WTC11 (cell line): ENCODE measurements at places on chromosomes 1 and 21.

DNA sequence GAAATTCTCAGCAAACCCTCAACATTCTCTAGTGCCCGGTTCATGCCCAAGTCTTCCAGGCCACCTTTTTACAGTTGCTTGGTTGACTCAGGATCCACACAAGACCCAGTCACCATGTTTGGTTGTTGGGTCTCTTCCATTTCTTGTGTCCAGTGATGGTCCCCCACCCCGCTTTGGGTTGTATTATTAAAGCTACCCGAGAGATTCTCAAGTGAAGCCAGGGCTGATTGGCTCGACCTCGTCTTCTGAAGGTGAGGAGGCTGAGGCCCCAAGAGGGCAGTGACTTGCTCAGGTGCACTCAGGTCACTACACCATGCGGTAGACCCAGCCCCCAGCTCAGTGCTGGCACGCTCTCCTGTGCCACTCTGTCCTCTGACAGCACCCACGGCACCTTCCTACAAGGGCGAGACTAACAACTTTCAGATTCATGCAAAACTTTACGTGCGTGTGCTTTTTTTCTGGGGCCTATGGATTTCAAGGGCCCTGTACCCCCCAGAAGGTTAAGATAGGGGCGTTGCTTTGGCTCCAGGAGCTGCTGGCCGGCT, 50.3 kb downstream of the CAPN9 start:
- no peak overlapping the region for H3K4me3 ChIP-seq
- H3K36me3 ChIP-seq: no peaks in the 10 kb centered on the region
- DNase-seq: no peak
- H3K27ac ChIP-seq: no peak overlapping the region
- H3K27me3 ChIP-seq: peaks cover 63% of the 10 kb centered on the region
- H3K4me1 ChIP-seq: no peaks in the 10 kb centered on the region

- peaks cover 60% of the 10 kb centered on the region for H3K36me3 ChIP-seq
- peaks cover 5% of the 10 kb centered on the region for H3K4me1 ChIP-seq
- no peak for DNase-seq
- peaks cover 7% of the 10 kb centered on the region for H3K27me3 ChIP-seq
- no peak overlapping the region for H3K27ac ChIP-seq
These were observed 4.7 kb upstream of the C1orf52 start for GRCh38 chr1:85264150-85264549.

DNA sequence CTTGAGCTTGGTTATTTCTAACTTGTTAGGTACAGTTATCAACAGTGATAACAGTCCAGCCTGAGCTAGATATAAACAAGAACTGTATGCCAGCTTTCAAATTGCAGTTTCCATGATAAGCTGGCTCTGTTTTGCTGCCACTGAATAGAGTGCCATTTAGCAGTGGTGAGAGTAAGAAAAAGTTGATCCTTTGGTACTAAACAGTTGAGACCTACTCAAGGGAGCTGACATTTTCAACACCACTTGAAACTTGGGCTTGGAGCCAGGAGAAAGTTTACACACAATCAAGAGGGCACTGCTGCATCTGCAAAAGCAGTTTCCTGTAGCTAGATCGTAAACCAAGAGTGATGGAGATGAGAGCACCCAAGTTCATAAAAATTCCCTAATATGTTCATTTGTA, 131.3 kb downstream of the RGS7 start:
- H3K27me3 ChIP-seq: no peaks in the 10 kb centered on the region
- no peak for DNase-seq
- H3K4me1 ChIP-seq: peaks cover 18% of the 10 kb centered on the region
- H3K4me3 ChIP-seq: no peak overlapping the region
- no peak overlapping the region for H3K27ac ChIP-seq
- H3K36me3 ChIP-seq: peaks cover 10% of the 10 kb centered on the region; the same call in 1 of the 2 replicates

GRCh38 chr1:13828454-13829151, 128.6 kb downstream of the PRDM2 start:
- H3K27me3 ChIP-seq: peaks cover 18% of the 10 kb centered on the region; the same call in 1 of the 2 replicates
- H3K36me3 ChIP-seq: no peaks in the 10 kb centered on the region
- peaks cover 3% of the 10 kb centered on the region; the same call in 1 of the 2 replicates for H3K4me1 ChIP-seq
- DNase-seq: peak; percentile 88

DNA sequence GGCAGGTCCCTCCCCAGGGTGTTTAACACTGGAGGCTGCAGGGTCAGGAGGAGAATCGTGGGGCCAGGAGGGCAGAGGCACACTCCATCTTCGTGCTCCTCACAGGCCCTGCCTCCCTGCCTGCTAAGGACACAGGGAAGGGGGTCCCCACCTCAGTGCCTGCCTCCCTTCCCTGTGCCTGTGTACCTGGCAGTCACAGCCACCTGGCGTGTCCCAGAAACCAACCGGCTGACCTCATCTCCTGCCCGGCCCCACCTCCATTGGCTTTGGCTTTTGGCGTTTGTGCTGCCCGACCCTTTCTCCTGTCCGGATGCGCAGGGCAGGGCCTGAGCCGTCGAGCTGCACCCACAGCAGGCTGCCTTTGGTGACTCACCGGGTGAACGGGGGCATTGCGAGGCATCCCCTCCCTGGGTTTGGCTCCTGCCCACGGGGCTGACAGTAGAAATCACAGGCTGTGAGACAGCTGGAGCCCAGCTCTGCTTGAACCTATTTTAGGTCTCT, 623 bp upstream of the BGLAP start:
- H3K4me1 ChIP-seq: peaks cover 14% of the 10 kb centered on the region
- peaks cover 4% of the 10 kb centered on the region for H3K27me3 ChIP-seq
- no peak overlapping the region for H3K4me3 ChIP-seq
- peaks cover 24% of the 10 kb centered on the region for H3K36me3 ChIP-seq
- DNase-seq: no peak

- H3K4me3 ChIP-seq: no peak overlapping the region
- no peak for DNase-seq
- peaks cover 36% of the 10 kb centered on the region for H3K36me3 ChIP-seq
- no peaks in the 10 kb centered on the region for H3K27me3 ChIP-seq
- H3K4me1 ChIP-seq: no peaks in the 10 kb centered on the region
These were observed 49.3 kb downstream of the FBXO42 start for GRCh38 chr1:16302709-16303627.

GRCh38 chr21:34618941-34619340, 4.0 kb upstream of the RCAN1 start:
- peaks cover 5% of the 10 kb centered on the region; the same call in 1 of the 2 replicates for H3K4me1 ChIP-seq
- no peak overlapping the region for H3K4me3 ChIP-seq
- H3K36me3 ChIP-seq: no peaks in the 10 kb centered on the region
- H3K27ac ChIP-seq: no peak overlapping the region

DNA sequence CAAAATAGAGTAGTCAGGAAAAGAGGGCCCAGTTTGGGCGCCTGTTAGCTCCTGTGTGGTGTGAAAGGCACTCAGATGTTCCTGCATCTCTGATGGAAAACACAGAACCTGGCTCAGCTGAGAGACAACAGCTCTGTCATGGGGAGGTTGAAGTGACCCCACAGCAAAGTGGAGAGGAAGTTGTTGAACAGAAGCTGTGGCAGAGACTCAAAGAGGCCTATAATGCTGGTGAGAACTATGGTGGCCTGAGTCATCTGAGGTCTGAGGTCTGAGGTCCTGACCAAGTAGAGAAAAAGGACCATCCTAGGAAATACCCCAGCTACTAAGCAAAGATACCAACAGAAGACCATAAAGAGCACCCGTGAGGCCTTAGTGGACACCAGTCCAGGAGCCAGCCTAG, 45.6 kb upstream of the JAK1 start:
- no peaks in the 10 kb centered on the region; the same call in 1 of the 2 replicates for H3K27me3 ChIP-seq
- DNase-seq: no peak
- no peak overlapping the region for H3K4me3 ChIP-seq
- peaks cover 4% of the 10 kb centered on the region; the same call in 1 of the 2 replicates for H3K4me1 ChIP-seq
- 0 out of 2 replicates have a peak overlapping the region, but pooled peaks have one; percentile 78 for H3K27ac ChIP-seq

DNA sequence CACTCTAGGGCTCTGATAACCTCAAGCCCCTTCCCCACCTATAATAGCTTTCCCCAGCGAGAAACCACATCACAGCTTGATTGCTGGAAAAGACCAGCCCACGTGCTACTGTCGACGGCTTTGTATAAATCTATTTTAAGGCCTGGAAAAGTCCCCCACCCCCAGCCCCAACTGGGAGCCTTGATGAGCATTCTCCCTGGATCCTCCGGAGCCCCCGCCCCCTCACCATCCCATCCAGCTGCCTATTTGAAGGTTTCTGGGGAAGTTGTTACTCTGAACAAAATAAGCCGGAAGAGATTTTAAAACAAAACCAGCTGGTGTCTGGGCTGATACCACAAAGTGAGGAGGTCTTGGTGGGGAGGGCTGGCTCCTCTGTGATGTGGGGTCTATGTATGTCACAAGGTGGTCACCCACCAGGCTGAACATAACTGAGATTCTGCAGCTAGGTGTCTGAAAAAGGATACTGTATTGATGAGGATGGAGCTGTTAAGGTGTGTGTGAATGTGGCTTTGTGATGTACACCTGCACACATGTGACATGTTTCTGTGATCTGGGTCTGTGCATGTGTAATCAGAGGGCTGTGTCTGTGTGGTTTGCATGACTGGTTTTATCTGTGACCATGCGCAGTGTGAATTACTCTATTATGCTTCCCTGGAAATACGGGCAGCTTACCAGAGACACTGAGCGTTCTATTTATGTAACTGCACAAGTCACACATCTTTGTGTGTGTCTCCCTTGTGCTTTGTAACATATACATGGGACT, 25.0 kb downstream of the RIMS3 start:
- no peaks in the 10 kb centered on the region for H3K27me3 ChIP-seq
- DNase-seq: no peak
- H3K36me3 ChIP-seq: no peaks in the 10 kb centered on the region

DNA sequence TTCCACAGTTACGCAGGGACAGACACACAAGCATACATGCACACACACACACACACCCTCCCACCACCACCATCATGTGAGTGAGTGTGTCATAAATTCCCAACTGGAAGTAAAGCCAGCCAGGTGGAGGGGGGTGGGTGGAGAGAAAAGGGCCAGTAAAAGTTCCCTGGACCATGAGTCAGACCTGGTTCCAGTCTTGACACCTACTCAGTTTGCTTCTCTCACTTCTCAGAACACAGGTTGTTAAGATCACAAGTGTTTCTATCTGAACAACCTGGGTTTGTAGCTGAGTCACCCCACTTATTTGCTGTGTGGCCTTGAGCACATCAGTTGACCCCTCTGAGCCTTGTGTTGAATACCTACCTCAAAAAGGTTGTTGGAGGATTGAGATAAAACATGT, 9.6 kb downstream of the EPHA10 start:
- DNase-seq: no peak
- no peak overlapping the region for H3K4me3 ChIP-seq
- peaks cover 23% of the 10 kb centered on the region for H3K27me3 ChIP-seq
- H3K27ac ChIP-seq: no peak overlapping the region
- no peaks in the 10 kb centered on the region for H3K36me3 ChIP-seq

GRCh38 chr21:45598666-45599065, 44.9 kb upstream of the PCBP3 start:
- H3K36me3 ChIP-seq: peaks cover 21% of the 10 kb centered on the region
- no peak overlapping the region for H3K27ac ChIP-seq

DNA sequence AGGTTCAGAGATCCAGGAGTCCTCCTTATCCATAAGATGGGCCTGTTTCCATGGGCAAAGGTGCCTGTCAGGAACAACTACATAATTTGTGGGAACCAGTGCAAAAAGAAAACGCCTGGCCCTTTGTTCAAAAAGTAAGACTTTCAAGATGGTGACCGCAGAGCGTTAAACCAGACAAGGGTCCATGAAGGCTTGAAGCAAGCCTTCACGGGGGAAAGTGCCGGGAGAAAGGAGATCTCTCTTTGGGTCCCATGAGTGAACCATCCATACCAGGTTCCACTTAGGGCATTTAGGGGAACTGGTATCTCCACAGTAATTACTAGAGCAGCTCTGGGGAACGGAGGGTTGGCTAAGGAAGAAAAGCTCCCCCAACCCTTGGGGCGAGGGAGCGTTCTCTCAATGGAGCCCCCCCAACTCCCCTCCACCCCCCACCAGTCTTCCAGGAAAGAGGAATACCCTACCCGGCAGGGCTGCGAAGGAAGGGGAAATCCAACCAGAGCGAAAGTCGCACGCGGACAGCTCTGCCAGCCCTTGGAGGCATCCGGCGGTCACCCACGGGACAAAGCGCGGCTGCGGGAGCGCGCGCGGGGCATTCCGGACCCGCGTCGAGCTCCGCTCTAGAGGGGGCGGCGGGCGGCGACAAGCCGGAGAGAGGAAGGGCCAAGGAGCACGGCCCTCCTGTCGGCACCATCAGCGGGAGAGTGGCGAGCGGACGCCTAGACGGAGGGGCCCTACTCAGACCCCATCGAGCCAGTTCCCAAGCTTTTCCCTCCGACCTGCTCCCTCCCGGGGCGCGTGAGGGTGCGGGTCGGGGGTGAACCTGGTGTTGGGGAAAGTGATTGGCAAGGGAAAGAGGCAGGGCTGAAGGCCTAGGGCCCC, 687 bp upstream of the RASSF5 start:
- peaks cover 16% of the 10 kb centered on the region for H3K4me1 ChIP-seq
- peak; percentile 28 for DNase-seq
- H3K4me3 ChIP-seq: peak overlapping the region; percentile 68

- H3K27ac ChIP-seq: peak overlapping the region; percentile 74; the same call in 1 of the 2 replicates
- no peak overlapping the region for H3K4me3 ChIP-seq
- no peaks in the 10 kb centered on the region for H3K27me3 ChIP-seq
- DNase-seq: peak; percentile 78
- peaks cover 6% of the 10 kb centered on the region for H3K36me3 ChIP-seq
These were observed 13.2 kb upstream of the MFN2 start for GRCh38 chr1:11967028-11967547.

- no peak for DNase-seq
- H3K4me1 ChIP-seq: no peaks in the 10 kb centered on the region
- H3K4me3 ChIP-seq: no peak overlapping the region
- H3K27me3 ChIP-seq: no peaks in the 10 kb centered on the region
- H3K27ac ChIP-seq: no peak overlapping the region
These were observed 83.1 kb downstream of the PRDM16 start for GRCh38 chr1:3152143-3152542.

- peak overlapping the region; percentile 81 for H3K27ac ChIP-seq
- H3K27me3 ChIP-seq: no peaks in the 10 kb centered on the region
- DNase-seq: no peak
- no peak overlapping the region for H3K4me3 ChIP-seq
- H3K36me3 ChIP-seq: peaks cover 52% of the 10 kb centered on the region
These were observed 23.6 kb upstream of the CBR3 start for GRCh38 chr21:36111238-36111637.

GRCh38 chr1:22248746-22249145, 105.8 kb upstream of the WNT4 start:
- no peak overlapping the region for H3K27ac ChIP-seq
- peaks cover 6% of the 10 kb centered on the region; the same call in 1 of the 2 replicates for H3K27me3 ChIP-seq
- peaks cover 23% of the 10 kb centered on the region for H3K4me1 ChIP-seq

DNA sequence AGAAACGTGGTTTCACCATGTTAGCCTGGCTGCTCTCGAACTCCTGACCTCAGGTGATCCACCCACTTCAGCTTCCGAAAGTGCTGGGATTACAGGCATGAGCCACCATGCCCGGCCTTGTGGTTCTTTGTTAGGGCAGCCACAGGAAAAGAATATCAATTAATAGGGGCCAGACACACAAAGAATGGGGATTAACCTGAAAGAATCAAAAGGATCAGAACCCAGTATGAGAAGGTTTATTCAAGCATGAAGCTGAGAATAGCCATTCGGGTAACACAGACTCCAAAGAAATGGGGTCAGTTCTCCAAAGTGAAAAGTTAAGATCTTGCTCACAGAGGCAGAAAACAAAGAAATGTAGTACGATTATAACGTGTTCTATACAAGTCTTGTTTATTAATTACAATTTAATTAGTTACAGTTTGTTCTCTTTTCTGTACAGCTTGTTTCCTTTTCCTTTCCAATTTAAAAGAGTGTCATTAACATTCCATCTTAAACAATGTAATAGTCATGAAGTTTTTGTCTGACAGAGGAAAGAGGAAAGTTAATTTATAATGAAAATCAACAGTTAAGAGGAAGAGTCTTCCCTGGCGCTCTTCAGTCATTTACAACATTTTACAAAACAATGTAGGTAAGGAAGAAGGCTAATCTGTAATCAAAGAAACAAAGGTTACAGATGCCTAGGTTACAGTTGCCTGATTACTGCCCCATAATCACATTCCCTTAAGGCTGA, 51.3 kb upstream of the SLC45A1 start:
- peak overlapping the region; percentile 93 for H3K27ac ChIP-seq
- no peaks in the 10 kb centered on the region; the same call in 1 of the 2 replicates for H3K27me3 ChIP-seq
- no peaks in the 10 kb centered on the region for H3K36me3 ChIP-seq
- H3K4me1 ChIP-seq: peaks cover 53% of the 10 kb centered on the region
